Stimulated activated CD8-positive, alpha-beta memory T cell treated with anti-CD3 and anti-CD28 coated beads, Interleukin-2, amount 100 ng/mL, for 1 hour (primary cell): ENCODE measurements at places on chromosomes 12 and 14.

DNA sequence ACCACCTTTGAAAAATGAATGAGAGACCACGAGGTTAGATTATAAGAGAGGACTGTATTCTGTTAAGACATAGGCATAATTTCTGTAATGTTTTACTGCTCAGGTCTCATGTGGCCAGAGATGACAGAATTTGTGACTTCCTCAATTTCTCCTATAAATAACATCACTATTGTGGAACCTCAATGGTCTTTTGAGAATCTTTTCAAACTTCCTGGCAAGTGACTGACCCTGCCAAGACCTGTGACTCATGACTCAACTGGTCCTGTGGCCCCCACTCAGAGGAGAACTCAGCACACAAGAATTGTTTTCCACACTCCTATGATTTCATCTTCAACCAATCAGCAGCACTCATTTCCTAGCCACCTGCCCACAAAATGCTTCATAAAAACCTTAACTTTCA is 508.2 kb upstream of the ATP2B1 start:
- no peak for DNase-seq

GRCh38 chr14:79742142-79742541 is 469.2 kb downstream of the DIO2 start:
- DNase-seq: no peak

- DNase-seq: no peak
Observed at GRCh38 chr12:80485222-80485987, 41.4 kb downstream of the PTPRQ start.

DNA sequence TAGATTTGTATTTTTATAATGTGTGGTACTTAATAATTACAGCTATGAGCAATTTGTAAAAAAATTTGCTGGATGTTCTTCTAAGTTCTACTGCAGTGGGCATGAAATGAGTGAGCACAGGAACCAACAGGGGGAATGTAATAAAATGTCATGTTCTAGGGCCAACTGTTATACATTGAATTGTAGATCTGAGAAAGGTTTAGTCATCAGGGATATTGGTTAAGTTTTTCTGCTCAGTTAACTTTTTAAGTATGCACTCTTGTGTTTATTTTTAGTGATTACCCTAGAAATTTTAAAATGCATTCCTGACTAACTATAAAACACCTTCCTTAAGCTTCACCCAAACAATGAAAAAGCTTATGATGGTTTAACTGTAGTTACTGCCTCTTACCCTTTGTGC is 101.8 kb downstream of the CAND1 start:
- no peak for DNase-seq

DNA sequence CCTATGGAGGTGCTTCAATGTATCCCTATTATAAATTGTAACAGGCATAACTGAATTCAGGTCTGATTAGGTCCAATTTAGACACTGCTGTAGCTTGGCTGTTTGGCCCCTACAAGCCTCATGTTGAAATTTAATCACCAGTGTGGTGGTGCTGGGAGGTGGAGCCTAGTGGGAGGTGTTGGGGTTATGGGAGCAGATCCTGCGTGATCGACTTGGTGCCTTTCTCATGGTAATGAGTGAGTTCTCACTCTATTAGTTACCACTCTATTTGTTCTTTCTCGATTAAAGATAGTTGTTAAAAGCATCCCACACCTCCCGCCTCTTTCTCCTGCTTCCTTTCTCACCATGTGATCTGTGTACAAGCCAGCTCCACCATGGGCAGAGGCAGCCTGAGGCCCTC is 122.1 kb downstream of the FOXA1 start:
- no peak for DNase-seq

GRCh38 chr12:107042801-107043200 is 50.5 kb downstream of the CRY1 start:
- DNase-seq: no peak

DNA sequence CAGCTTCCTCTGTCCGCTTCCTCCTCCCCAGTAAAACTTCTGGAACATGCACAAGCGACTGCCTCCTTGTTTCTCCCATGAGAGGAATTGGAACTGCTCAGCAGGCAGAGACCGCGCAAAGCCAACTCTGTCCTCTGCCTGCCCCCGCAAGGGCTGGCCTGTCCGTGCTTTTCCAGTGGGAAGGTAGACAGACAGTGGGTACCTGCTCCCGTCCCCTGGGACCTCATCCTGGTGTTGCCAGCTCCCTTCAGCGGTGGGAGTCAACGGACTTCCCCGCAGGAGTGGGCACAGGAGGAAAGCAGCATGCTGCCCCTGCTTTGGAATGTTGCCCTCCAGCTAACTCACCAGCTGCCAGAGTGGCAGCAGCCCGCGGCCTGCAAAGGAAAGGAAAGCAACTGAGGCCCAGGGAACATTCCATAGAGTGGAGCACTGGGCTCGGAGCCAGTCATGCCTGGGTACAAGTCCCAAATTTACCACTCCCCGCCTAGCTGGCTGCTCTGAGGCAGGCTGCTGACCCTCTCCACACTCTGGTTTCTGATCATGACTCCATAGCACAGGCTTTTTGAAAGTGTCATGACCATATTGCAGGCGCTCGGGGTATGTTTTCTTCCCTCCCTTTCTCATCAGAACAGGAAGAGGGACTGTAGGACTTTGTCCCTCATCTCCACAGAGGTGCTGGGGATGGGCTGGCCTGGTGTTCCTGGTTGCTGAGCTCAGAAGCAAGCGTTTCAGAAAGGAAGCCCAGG is 89.2 kb upstream of the CLMN start:
- DNase-seq: no peak

GRCh38 chr12:50517421-50518048 is 12.8 kb downstream of the DIP2B start:
- no peak for DNase-seq

GRCh38 chr12:29711381-29711780 is 72.4 kb downstream of the TMTC1 start:
- no peak for DNase-seq

GRCh38 chr12:75959506-75959905 is 72.1 kb downstream of the PHLDA1 start:
- DNase-seq: no peak

GRCh38 chr12:125093681-125094330 is 28.6 kb downstream of the AACS start:
- DNase-seq: no peak

GRCh38 chr14:94471045-94471444 is 5.0 kb downstream of the SERPINA9 start:
- no peak for DNase-seq

GRCh38 chr14:29548948-29549370 is 378.7 kb downstream of the PRKD1 start:
- no peak for DNase-seq

DNA sequence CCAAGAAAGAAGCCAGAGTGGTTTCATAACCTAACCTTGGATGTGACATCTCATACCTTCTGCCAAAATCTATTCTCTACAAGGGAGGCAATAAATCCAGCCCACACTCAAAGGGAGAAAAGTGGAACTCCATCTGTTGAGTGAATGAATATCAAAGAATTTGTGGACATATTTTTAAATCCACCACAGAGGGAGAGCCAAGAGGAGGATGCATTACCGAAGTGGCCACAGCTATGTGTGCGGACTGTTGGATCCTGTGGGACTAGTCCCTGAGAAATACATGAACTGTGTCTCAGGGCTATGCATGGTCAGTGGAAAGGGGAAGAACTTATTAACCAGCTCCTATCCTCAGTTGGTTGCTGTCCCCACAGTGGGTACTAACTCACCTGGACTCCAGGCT is 273.9 kb downstream of the NUAK1 start:
- no peak for DNase-seq

- no peak for DNase-seq
Observed at GRCh38 chr14:90291699-90292098, 35.3 kb downstream of the PSMC1 start.

- no peak for DNase-seq
Observed at GRCh38 chr12:50353869-50354593, 42.4 kb downstream of the FAM186A start.

DNA sequence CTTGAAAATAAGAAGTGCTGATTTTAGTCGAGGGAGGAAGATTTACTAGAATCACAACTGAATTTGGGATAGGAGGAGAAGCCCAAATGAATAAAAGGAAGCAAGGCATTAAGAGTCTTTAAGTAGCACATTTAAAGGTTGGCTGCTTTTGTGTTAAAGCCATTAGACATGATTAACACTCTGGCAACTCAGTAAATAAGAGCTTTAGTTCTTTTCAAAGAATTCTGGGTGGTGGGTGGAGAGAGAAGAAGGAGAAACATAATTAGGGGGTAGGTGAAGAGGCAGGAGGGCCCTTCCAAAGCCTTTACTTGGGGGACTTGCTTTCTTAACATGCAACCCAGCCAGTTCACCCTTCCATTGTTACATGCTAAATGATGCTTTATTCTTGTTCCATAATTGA is 284.6 kb upstream of the SEL1L start:
- DNase-seq: no peak

DNA sequence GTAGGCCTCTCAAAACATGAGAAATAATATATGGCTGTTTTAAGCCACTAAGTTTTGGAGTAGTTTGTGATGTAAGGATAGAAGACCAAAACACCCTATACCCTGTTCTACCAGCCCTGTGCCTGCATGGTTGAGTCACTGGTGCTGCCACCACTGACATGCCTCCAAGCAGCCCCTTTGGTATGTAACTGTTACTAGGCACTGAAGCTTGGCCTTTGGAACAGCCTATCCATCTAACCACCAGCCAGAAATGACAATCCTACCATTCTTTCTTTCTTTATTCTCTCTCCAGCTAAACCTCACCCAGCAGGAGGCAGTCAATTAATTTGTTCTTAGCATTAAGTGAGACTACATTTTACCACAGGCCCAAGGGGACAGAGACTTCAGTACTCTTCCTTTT is 240.3 kb downstream of the MSRB3 start:
- no peak for DNase-seq

DNA sequence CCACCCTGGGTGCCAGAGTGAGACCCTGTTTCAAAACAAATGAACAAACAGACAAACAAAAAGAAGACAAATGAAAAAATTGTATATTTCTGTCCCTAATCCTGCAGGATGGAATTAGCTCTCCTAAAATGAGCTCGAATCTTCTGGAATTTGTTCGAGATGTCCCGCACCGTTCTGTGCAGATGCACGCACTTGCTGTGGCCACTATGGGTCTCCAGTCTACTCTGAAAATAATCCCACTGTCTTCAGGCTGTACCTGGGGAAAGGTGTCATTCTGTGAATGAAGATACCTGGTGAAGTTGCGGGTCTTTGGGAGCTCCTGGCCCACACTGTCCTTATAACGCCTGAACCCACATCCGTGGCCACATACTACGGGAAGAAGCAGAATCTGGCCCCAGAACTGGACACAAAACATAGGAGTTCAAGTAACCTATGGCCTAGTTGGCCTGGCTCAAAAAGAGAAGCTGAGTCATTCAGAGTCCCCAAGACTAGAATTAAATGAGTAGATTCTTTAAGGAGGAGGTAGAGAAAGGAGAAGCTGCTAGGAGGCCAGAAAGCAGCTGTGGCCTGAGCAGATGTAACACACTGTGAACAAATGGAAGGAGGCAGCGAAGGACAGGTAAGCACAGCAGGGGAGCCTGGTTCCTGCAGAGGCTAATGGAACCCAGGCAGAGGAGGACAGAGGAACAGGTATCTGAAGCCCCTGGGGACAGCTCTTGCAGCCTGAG is 108.6 kb downstream of the FOXN3 start:
- no peak for DNase-seq

- DNase-seq: no peak
Observed at GRCh38 chr14:74475678-74476077, 17.4 kb downstream of the NPC2 start.

DNA sequence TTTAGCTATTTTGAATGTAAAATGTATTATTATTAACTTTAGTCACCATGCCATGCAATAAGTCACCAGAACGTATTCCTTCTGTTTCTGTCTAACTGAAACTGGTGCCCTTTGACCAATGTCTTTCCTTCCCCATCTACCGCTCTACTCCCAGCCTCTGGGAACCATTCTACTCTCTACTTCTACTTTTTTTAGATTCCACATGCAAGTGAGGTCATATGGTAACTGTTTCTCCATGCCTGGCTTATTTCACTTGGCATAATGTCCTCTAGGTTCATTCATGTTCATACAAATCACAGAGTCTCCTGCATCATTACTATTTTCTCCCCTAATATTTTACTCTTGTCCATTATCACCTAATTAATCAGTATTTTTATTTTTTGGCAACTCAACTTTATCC is 160.1 kb downstream of the TMX1 start:
- no peak for DNase-seq

- DNase-seq: no peak
Observed at GRCh38 chr14:101072945-101073597, 169.5 kb upstream of the RTL1 start.

DNA sequence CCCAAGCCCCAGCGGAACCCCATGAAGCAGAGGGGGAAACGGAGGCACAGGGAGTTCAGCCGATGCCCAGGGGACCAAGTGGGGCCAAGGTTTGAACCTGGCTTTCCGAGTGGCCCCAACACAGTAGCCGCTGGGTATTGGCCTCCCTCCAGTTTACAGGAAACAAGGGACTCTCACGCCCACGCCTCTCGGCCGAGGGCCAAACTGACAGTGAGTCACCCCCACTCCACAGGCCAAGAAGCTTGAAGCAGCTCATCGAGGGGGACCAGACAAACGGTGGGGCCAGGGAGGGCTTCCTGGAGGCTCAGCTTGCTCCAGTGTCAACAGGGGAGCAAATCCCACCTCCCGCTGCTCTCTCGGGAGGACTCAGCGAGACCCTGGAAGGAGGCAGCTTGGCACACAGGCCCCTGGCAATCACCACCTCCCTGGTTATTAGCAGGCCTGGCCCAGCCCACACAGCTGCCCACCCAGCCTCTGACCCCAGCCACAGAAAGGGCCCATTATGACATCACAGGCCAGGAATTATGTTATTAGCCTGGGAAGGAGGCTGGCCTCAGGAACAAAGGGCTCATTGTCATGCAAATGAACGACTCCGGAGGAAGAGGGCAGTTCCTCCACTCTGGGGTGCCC is 54.6 kb downstream of the NCOR2 start:
- no peak for DNase-seq

DNA sequence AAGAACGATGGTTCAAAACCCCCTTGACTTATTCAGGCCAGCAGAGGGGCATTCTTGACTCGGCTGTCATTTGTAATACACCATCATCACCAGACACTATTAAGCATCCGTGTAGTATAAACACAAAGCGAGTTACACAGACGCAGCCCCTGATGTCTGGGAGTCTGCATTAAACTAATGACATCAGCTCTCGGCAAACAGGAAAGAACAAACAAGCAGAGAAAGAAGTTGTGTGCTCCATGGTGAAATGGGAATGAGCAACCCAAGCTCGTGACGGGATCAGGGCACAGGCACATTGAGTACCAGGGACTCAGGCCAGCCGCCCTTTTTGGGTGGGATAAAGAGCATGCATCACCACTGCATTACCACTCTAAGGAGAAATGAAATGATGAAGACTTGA is 460.1 kb downstream of the MED13L start:
- no peak for DNase-seq

DNA sequence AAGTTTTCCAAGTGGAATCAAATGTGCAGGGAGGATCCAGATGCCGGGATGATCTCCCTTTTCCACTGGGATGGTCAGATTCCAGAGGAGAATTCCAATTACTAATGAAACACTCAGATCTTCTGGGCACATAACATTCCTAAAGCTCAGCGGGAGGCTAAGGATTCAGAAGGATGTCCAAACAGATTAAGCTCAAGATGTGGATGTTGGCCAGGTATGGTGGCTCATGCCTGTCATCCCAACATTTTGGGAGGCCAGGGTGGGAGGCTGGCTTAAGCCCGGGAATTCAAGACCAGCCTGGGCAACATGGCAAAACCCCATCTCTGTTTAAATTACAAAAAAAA is 62.0 kb upstream of the PNMA1 start:
- DNase-seq: no peak
